Activated CD4-positive, alpha-beta T cell treated with anti-CD3 and anti-CD28 coated beads, Interleukin-2, amount 50 U/mL, for 24 hours (primary cell): ENCODE measurements at places on chromosomes 6 and 20.

- DNase-seq, result no peak
Observed at GRCh38 chr6:165010556-165011535, 298.6 kb downstream of the C6orf118 start.

DNA sequence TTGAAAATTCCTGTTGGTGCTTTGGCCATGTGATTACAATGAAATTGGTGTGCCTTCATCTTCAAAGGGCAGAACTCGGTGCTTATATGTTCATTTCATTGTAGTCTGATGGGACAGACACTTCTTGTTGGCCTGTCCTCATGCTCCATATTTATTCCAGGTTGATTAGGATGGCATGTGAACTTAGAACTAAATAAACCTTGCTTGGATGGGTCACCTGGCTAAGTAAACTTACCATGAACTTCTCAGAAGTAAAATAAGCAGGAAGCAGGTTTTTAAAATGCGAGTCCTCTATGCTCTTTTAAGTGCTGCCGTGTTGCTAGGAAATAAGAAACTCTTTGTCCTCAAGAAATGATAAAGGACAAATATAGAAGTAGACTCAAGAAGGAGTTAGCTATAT is 26.7 kb downstream of the ZDHHC14 start:
- DNase-seq, result no peak

- no peak for DNase-seq
Observed at GRCh38 chr6:130118236-130118635, 99.9 kb downstream of the L3MBTL3 start.

GRCh38 chr6:134060491-134061106 is 8.2 kb upstream of the SLC2A12 start:
- no peak for DNase-seq

DNA sequence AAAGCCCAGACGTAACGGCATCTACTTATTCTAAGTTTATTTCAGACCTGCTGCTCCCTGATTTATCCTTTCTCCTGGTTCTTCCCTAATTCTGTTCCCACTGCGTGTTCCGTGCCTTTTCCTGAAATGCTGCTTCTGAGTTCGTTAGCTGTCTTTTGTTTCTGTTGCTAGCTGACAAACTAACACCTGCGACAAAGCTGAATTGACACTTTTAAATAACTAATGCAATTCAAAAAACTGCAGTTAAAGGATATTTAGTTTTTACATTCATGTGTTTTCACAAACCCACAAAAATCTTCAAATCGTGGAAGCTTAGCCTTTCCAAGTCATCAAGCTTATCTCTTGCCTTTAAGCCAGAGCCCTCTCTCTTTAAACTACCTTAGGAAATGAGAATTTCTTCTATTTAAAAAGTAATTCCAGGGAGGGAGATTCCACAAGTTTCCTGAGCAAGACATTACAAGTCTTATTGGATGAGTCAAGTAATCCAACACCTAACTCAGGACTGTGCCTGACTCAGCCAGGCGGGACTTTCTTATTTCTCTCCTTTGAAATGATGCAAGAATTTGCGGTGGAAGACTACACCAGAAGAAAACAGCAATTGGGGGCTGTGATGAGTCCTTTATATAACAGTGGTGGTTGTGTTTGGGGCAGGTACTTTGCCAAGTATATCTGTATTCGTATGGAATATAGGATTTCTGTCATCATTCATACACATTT is 6.3 kb downstream of the ADTRP start:
- DNase-seq, result no peak

DNA sequence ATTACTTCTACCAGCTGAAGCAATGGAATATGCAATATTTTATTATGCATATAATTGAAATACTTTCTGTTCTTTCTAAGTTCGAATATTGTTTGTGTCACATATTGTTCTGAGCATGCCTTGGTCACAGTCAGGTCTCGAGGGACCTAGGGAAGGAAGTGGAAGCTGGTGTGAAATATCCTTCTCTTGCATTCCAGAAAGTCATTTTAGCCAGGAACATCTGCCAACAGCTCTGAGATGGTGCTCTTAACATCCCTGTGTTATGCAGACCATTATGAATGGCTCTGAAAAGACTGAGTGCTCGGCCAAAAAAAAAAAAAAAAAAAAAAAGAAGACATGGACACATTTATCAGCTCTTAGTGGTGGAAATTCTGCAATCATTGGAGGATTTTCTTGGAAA is 132.7 kb upstream of the JAG1 start:
- DNase-seq, result no peak

- no peak for DNase-seq
Observed at GRCh38 chr6:114747995-114748625, 405.3 kb upstream of the HS3ST5 start.

DNA sequence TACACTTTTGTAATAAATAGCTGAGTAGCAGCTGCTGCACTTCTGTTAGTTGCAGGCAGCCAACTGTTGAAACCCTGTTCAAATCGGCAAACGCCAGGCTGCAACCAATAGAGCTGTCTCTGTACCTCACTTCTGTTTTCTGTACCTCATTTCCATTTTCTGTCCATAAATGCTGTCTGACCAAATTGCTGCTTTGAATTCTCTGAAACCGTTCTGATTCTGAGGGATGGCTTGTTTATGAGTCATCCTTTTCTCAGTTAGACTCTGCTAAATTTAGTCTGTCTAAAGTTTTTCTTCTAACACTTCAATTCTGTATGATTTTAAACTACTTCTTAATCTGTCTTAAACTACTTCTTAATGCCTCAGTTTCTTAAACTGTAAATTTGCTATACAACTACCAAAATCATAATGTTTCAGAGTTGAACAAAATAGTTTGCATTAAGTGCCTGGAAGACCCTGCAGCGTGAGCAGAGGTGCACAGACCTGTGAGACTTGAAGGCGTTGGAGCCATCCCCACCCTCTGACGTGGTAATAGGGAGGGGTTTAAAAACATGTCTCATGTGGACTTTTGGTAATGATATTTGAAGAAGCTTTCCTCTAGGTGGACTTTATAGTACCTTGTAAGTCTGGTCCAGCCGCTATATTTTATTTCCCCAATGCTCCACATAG is 9.6 kb downstream of the BTNL2 start:
- DNase-seq, result no peak

- peak; percentile 35 for DNase-seq
Observed at GRCh38 chr6:13466304-13467215, 20.8 kb downstream of the GFOD1 start.
